ENCODE measurements at places on chromosomes 16 and 17.

DNA sequence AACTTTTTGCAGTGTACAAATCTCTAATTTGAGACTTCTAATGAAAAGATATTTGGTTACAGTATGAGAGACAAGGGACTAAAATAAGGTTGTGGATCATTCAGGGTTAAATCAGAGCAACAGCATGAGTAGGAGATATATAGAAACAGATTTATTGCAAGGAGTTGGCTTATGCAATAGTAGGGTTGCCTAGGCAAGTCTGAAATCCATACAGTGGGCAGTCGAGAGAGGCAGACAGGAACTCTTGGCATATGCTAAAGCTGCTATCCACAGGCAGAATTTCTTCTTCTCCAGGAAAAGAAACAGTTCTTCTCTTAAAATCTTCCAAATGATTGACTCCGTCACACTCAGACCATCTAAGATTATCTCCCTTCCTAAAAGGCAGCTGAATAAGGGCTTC, 500.8 kb downstream of the MAF start:
- no peak for DNase-seq

- no peak for DNase-seq
Observed at GRCh38 chr16:84349862-84350684, 18.3 kb upstream of the ATP2C2 start.

DNA sequence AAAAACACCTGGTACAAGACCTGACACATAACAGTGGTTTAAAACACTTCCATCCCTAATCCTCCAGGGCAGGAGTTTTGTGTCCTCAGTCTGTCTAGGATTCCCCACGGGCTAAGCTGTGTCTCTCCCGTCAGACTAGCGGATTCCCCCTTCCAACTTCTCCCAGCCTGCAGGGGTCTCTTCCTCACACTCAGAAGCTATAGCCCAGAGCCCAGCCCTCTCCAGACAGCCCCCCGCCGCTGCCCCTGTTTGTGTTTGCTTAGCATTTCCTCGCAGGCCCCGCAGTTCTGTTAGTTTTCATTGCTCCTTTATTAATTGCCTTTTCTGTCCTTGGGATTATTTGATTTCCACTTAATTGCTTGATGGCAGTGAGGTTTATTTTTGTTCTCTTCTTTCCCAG, 91.2 kb downstream of the TMEM132E start:
- no peak for DNase-seq

DNA sequence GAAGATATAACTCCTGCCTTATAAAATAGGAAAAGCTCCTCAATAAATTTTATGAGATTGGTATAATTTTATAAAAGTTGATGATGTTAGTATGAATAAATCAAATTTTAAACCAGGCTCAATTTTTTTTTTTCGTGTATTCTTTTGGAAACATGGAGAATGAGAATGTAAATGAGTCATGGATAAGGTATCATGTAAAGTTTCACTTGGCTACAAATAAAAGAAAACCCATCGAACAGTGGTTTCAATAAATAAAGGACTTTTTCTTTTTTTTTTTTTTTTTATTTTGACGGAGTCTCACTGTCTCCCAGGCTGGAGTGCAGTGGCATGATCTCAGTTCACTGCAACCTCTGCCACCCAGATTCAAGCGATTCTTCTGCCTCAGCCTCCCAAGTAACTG, 67.3 kb downstream of the PHKB start:
- DNase-seq, result no peak

GRCh38 chr16:24504472-24505345, 34.7 kb upstream of the RBBP6 start:
- DNase-seq, result no peak

DNA sequence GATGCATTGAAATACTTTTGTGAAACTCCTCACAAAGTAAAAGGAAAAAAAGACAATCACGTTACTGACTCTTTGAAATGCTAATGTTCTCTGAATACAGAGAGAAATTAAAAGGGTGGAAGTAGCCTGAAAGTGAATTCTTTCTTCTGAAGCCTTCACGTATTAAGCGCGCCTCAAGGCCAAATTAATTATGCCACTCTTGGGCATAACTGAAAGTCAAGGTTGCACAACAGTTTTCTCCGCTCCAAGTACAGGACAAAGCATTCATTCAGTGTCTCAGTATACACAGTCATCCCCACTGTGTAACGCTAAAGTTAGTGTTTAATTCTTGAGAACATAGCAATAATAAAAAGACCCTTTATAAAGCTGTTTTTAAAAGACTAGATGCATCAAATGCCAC, 21.5 kb downstream of the PARN start:
- no peak for DNase-seq

DNA sequence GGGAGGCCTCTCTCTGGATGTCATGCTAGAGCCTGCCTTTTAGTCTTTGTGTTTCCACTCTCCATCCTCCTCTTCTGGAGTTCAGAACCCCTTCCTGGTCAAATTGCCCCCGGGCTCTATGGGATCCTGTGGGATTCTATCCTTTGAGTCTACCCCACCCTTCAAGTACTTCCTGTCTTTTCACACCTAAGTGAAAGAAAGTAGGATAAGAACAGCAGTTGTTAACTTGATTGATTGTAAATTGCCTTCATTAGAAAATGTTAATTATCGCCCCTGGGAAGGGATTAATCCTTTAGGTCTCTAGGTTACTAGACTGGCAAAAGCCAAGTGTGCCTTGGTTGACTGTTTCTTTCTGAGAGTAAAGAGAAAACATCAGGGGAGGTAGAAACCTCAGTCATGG, 30.1 kb downstream of the PRKCB start:
- DNase-seq, result no peak

GRCh38 chr17:71764505-71764904, 356.3 kb upstream of the SOX9 start:
- no peak for DNase-seq

- DNase-seq, result no peak
Observed at GRCh38 chr17:37276475-37276874, 99.3 kb upstream of the C17orf78 start.

Measured in activated gamma-delta T cell (primary cell).